Mucosa of gallbladder (tissue), 1 donor: ENCODE measurements at places on chromosomes 5 and 9. TPM values are rescaled to one million over a fixed set of nuclear protein-coding genes. Genes with fewer than 3 reads are reported as not detected.

Gene BARHL1
- not detected for total RNA-seq

Gene PCDHGA5
- 3.3 TPM for total RNA-seq

Gene NKD2
- total RNA-seq = 7.6 TPM

Gene FOXD4L5
- total RNA-seq = not detected

Gene ANKRD20A1
- total RNA-seq = 3.0 TPM

Gene NTNG2
- 3.5 TPM for total RNA-seq

Gene UNC5A
- 0.14 TPM for total RNA-seq

Gene EPB41L4B
- total RNA-seq = 31.1 TPM

Gene BOD1
- total RNA-seq = 37.7 TPM

Gene LECT2
- not detected for total RNA-seq

Gene FOXD4
- total RNA-seq = 0.43 TPM

Gene ARL10
- 6.6 TPM for total RNA-seq

DNA sequence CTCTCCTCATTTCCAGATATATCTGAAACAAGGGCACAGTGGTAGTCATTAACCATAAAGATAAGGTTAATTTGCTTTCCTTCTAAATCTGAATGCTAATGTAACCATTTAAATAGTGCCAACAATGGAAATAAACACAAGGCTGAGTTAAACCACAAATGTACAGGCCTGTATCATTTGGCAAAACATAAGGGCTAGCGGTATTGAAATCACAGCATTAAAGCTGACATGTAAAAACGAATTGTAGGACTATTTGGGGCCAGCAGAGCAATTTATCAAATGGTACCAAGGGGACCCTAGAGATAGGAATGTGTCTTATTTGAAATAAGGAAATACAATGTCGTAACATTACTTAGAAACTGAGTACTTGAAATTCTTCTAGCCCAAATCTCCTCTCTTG, 247.5 kb upstream of the RPS23 start:
- no peak for DNase-seq

DNA sequence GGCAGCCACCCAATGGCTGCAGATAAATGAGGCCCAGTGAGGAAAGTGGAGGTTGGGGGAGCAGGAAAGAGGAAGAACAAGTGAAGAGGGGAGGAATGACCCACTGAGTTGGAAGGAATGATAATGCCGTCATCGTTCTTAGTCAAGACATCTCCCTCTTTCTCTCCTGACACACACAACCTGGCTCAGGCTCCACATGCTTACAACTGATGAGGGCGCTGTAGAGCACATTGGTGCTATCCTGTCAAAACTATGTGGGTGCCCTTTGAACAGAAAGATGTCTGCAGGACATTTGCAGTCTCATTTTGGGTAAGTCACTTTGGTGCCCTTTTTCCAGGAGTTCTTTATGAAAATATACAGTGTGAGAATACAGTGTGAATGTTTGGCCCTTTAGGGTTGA, 5.9 kb downstream of the IFNW1 start:
- no peak for DNase-seq

- no peak for DNase-seq
Observed at GRCh38 chr5:153770066-153770465, 268.6 kb downstream of the FAM114A2 start.

DNA sequence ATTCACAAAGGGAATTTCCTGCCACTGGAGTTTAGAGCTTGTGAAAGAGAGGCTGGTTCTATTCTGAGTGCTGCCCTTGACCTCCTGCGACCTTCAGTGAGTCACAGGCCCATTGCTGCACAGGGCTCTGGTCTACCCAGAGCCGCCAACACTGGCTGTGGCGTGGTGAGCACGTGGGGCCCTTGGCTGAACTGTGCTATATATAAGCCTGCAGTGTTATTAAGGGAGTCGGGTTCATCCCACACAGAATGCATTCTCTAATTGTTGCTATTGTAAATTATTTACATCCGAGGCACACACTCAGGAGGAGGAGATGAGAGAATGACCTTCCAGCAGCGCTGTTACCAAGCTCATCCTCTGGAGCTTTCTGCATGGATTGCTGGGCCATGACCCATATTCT, 47.1 kb downstream of the BRINP1 start:
- DNase-seq = peak; percentile 18

GRCh38 chr5:155936520-155937406, 390.2 kb upstream of the SGCD start:
- DNase-seq = no peak

DNA sequence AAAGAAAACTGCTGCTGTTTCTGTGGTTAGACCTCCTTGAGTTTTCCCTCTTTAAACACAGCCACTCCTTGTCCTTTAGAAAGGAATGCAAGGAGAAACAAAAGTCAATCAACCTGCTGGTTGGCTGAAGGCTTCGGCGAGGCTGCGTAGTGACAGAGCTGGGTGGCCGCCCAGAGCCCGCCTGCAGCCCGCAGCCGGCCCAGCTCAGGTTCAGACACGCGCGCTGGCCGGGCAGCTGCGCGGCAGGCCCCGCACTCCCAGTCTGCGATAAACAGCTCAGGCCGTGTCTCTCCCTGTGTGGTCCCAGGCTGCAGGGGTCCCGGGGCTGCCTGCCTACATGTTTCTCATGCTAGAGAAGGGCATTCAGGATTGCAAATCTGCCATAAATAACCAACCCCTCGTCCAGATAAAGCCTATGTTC, 115.4 kb downstream of the HSD17B3 start:
- peak; percentile 53 for DNase-seq

- DNase-seq = no peak
Observed at GRCh38 chr9:124934290-124934689, 6.6 kb downstream of the GOLGA1 start.

DNA sequence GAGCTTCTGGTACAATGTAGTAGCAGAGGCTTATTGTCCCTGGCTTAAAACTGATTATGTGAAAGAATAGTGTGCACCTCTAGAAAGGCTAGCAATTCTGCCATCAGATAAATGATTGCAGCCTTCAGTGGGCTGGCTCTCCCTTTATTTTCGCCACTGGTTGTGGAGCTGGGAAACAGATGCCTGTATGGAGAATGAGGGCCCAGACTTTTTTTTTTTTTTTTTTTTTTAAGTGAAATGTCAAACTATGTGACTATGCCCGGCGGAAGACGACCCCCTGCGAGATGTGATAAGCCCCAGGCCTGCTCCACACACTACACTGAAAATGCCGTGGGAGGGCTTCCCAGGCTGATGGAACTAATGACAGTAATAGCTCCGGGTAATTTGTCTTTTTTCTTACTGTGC, 28.7 kb downstream of the ISL1 start:
- DNase-seq = no peak

DNA sequence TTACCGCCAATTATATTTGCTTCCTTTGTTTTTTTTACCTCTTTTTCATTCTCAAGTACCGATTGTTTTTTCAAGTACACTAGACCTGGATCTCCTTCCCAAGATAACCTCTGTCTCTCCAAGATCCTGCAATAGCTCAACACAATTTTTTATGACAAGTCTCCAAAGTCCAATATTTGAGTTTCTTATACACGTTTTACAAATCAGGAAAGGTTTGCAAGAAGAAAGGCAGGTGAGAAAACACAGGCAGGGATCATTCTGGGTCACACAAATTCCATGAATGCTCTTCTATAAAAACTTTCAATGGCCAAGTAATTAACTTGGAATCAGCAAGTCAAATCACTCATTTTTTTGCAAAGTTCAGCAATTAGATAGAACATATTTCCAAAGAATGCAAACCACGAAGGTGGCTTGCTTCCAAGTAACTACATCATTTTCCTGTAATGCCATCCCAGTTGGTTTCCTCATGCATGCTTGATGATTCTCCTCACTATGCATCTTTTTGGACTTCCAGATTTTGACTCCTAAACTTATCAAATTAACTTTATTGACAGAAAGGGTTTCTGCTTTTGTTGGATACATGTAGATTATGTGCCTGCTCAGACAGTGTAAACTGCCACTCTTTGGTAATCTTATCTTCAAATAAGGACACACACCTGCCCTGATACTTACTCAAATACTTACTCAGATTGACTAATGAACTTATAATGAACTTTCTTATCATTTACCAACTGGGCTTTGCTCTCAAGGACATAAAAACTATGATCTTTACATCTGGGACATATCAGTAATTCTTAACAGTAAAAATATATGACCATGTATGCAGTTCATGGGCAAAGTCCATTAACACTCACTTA, 24.7 kb upstream of the IFNE start:
- no peak for DNase-seq

- peak; percentile 74 for DNase-seq
Observed at GRCh38 chr9:128554155-128554862, 1.9 kb downstream of the SPTAN1 start.

DNA sequence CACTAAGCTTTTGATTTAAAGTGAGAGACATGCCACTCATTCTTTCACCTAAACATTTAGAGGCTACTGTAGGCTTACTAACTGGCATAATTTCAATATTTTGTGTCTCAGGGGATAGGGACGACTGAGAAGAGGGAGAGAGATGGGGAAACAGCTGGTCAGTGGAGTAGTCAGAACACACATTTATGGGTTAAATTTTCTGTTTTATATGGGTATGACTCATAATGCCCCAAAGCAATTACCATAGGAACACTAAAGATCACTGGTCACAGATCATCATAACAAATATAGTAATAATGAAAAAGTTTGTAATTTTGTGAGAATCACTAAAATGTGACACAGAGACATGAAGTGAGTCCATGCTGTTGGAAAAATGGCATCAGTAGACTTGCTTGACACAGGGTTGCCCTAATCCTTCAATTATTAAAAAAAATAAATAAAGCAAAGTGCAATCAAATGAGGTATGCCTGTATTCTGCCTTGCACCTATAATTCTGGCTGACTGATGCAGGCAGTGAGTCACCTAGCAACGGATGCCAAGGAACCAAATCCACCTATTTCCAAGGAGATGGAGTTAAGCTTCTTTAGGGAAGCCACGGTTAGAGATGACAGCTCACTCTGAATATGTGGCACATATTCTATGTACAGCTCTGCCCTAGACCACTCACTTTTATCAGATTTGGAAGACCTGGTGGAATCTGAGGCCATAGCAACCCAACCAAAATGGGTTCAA, 166.1 kb downstream of the MARCHF11 start:
- no peak for DNase-seq

GRCh38 chr5:151661968-151662732, 24.6 kb downstream of the SPARC start:
- no peak for DNase-seq

GRCh38 chr9:84357275-84357674, 16.7 kb upstream of the SLC28A3 start:
- no peak for DNase-seq

DNA sequence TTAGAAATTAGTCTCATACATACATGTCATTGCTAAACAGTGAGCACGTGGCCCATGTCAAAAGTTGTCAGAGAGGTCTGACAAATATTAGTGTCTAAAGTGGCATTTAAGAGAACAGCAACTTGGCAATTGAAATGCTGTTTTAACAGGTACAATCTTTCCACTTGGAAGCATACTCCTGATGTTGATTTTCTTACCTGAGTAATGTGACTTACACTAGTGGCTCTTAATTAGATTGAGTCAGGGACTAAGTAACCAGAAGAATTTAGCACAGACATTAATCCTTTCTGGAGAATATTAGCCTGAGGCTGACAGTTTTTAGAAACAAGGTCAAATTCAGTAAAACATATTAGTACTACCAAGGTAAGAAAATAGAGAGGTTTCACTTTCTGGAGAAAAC, 357.0 kb upstream of the ZNF608 start:
- DNase-seq = no peak

DNA sequence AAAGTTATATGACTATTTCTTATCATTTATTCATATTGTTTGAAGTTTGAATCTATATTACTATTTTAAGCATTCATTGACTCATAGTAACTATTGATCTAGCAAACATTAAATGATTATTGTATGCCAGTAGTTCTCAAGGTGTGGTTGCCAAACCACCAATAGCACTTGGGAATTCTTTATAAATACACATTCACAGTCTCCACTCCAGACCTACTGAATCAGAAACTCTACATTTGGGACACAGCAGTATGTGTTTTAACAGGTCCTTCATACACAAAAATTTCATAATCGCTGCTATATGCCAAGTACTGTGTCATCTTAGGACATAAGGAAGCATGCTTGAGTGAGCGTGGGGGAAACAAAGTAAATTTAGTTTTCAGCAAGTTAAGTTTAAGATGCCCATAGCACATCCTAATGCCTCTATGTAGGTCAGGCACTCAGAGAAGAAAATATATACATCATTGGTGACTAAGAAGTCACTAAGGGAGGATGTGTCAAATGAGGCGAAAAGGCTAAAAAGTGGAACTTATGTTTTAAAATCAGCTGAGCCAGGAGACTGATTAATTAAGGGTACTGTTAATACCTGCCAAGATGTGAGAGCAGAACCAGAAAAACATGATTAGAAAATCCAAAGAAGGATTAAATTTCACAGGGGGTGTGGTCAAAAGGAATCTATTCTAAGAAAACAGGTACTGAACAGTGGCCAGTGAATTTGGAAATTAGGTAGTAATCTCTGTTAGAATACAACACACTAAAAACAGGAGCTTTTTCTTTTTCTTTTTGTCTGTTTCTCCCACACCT, 340.8 kb downstream of the HCN1 start:
- no peak for DNase-seq

GRCh38 chr5:5726401-5726800, 303.9 kb downstream of the ICE1 start:
- DNase-seq = no peak

DNA sequence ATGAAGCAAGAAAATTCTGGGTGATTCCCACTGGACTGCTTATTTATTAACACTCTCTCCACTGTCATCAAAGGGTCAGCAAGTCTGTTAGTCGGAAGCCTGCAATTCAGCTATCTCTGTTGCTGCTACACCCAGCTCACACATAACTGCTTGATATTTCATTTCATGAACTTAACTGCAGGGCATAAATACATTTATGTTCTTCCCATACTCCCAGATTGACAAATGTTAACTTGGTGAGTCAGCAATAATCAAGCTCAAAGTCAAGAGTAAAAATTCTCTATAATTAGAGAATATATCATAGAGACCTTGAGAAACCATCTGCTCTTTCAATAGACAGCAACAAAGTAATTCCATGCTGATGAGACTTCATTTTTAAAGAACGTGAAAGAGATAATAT, 198.8 kb downstream of the ADAMTS12 start:
- DNase-seq = no peak

DNA sequence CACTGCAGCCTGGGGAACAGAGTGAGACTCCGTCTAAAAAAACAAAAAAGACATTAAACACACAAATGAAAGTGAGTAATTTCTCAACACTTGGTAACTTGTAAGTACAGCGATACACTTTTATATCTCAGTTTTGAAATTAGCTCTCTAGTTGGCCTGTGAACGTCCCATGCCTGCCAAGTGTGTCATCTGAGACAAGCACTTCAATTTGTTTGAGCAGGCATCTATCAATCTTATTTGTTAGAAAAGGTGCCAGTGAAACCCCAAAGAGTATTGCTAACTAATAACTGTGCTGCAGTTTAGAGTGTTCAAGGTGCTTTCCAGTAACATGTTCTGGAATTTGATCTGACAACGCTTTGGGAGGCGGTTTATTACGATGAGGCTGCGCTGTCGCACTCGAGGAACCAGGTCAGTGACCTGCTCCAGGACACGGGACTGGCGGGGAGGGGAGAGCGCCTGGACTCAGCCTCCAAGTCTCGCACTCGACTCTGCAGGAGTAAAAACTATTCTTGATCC, 1.1 kb upstream of the SPIN1 start:
- peak; percentile 52 for DNase-seq
